Dermis microvascular lymphatic vessel endothelial cell (primary cell): ENCODE measurements at places on chromosomes 1 and 21. TPM values are rescaled to one million over a fixed set of nuclear protein-coding genes. Genes with fewer than 3 reads are reported as not detected.

HCRTR1 gene
- 0.77 and 2.8 TPM in 2 replicates for total RNA-seq

DNA sequence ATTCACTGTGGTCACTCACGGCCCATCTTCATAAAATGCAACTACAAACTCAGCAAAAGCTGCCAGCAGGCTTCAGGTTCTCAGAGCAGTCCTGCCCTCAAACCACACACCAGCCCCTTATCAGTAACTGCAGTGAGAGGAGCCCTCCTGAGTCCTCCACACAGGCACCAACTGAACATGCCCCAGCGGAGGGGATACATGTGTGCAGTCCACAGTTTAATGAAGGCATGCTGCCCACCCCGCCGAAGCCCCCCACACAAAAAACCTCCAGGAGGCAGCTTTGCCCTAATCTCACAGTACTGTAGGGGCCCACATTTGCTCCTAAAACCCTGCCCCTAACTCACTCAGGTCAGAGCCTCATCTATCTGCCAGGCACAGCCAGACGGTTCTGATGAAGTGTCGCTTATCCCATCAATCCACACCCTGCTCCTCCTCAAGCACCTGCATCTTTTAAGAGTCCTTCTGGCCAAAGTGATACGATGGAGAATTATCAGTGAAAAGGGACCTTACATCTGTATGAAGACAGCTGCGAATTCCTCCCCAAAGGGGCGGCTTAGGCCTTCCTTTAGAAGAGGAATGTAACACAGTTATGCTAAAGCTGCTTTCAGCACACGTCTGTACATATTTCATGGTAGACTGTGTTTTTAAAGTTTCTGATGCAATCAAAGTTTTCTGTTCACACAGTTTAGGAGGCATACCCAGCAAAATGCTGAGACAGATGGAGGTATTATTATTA, 3.5 kb downstream of the ABCB10 start:
- no peak for DNase-seq

DNA sequence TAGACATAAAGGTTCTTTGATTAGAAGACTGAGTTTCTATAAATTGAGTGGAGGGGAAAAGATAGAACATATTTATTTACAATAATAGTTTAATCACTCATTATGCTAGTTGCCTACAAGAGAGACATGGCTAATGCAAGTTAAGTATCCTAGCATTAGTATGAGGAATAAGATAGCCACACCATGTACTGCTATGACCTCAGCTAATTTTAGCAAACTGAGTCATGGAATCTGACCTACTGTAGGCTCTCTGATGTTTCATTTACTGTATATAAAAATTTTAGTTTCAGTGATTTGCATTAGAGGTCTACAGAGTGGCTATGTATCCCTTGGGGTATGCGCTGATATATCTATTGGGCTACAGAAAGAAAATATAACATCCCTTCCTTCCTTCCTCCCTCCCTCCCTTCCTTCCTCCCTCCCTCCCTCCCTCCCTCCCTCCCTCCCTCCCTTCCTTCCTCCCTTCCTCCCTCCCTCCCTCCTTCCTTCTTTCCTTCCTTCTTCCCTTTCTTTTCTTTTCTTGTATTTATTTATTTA, 5.8 kb downstream of the AGL start:
- no peak for DNase-seq

IFNLR1 gene
- under 0.01 TPM in 1 of 2 replicates, not detected in the other for total RNA-seq

KCNJ6 gene
- total RNA-seq = not detected in 2 replicates

DNA sequence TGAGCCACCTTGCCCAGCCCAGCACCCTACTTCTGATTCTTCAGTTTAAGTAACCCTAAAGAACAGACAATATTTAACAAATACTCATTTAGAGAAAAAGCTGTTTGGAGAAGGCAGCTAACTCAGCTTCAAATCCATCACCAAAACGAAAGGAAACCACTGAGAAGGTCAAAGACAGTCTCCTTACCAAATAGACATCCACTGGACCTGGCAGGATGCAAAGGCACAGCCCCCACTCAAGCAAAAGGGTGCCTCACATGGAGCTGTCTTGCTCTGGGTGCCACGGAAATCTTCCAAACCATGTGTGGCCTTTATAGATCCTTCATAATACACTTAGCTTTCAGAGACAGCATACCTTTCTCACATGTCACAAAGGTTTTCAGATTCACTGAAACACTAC, 165.5 kb downstream of the RERE start:
- DNase-seq = no peak

GRCh38 chr1:185663771-185664296, 70.4 kb upstream of the HMCN1 start:
- no peak for DNase-seq
